Brain (organoid and tissue), 16 donors: ENCODE measurements at places on chromosomes 2 and 18. TPM values are rescaled to one million over a fixed set of nuclear protein-coding genes. Genes with fewer than 3 reads are reported as not detected.

The UPP2 gene
- 0.24 TPM for polyA plus RNA-seq

The UGT1A5 gene
- polyA plus RNA-seq = not detected

The C1QL2 gene
- 5.2 TPM for polyA plus RNA-seq

The ITSN2 gene
- 6.1 TPM for polyA plus RNA-seq

The DLGAP1 gene
- polyA plus RNA-seq = 8.0 TPM

The SERPINB10 gene
- not detected for polyA plus RNA-seq

The SF3B1 gene
- polyA plus RNA-seq = 71.0 TPM

The HRH4 gene
- polyA plus RNA-seq = not detected

The DSC2 gene
- 0.22 TPM for polyA plus RNA-seq

The KCNK3 gene
- 6.8 TPM for polyA plus RNA-seq

The ATP9B gene
- 17.8 TPM for polyA plus RNA-seq

The NEUROD1 gene
- polyA plus RNA-seq = 3.3 TPM

The HOXD3 gene
- polyA plus RNA-seq = 1.2 TPM

The CNTNAP5 gene
- polyA plus RNA-seq = 0.90 TPM

The STPG4 gene
- polyA plus RNA-seq = not detected

The BOLL gene
- not detected for polyA plus RNA-seq

The FBXO41 gene
- 19.7 TPM for polyA plus RNA-seq
